ENCODE measurements at places on chromosomes 12 and 14. TPM values are rescaled to one million over a fixed set of nuclear protein-coding genes. Genes with fewer than 3 reads are reported as not detected.

- DNase-seq = no peak
- no peaks in the 10 kb centered on the region for H3K4me1 ChIP-seq
- H3K27ac ChIP-seq = no peak overlapping the region
- no peaks in the 10 kb centered on the region for H3K27me3 ChIP-seq
- no peak overlapping the region for H3K4me3 ChIP-seq
Observed at GRCh38 chr14:99822800-99823455, 29.7 kb downstream of the EML1 start.

- DNase-seq = no peak
- H3K4me1 ChIP-seq = no peaks in the 10 kb centered on the region
- H3K27ac ChIP-seq = no peak overlapping the region
- no peaks in the 10 kb centered on the region for H3K36me3 ChIP-seq
- no peak overlapping the region for H3K4me3 ChIP-seq
- H3K27me3 ChIP-seq = no peaks in the 10 kb centered on the region
Observed at GRCh38 chr12:102376781-102377180, 103.6 kb downstream of the IGF1 start.

GRCh38 chr12:40522837-40523236, 169.4 kb upstream of the CNTN1 start:
- DNase-seq = no peak
- H3K27ac ChIP-seq = no peak overlapping the region
- H3K4me1 ChIP-seq = no peaks in the 10 kb centered on the region
- H3K27me3 ChIP-seq = no peaks in the 10 kb centered on the region

DNA sequence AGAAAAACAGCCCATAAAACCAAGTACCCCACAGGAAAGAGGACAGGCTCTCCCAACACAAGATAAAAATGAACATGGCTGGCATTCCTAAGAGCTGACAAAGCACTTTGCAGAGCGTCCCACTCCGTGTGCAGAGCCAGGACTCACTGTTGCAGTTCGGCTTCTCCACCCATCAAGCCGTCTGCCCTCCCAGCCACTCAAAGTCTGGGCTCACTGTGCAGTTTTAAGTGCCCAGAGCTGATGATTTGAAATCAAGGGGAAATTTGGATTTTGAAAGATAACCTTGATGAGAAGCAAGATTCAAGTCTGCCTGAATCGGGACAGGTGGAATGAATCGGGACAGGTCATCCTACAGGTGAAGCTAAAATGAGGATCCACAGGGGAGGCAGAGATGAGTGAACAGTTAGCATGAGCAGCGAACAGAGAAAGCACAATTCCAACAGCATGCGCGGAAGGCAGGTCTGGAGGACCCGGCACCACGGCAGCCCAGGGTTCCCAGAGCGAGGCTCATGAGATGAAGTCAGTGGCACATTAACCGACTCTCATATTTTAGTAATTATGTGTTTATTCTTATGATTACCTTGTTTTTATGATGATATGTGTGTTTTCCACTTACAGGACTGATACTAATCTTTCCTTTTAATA, 39.8 kb upstream of the GPR68 start:
- H3K36me3 ChIP-seq = no peaks in the 10 kb centered on the region
- H3K27ac ChIP-seq = no peak overlapping the region
- DNase-seq = no peak
- H3K27me3 ChIP-seq = no peaks in the 10 kb centered on the region
- H3K4me1 ChIP-seq = no peaks in the 10 kb centered on the region

- H3K27ac ChIP-seq = no peak overlapping the region
- H3K4me1 ChIP-seq = no peaks in the 10 kb centered on the region
- H3K36me3 ChIP-seq = peaks cover 3% of the 10 kb centered on the region
- no peaks in the 10 kb centered on the region for H3K27me3 ChIP-seq
Observed at GRCh38 chr12:122205053-122205925, 1.8 kb downstream of the B3GNT4 start.

The MYF5 gene
- total RNA-seq = not detected

The TNS2 gene
- 13.3 TPM for total RNA-seq
